ENCODE measurements at places on chromosomes 2 and 18. TPM values are rescaled to one million over a fixed set of nuclear protein-coding genes. Genes with fewer than 3 reads are reported as not detected.

GRCh38 chr2:675982-676646, 1.1 kb downstream of the TMEM18 start:
- DNase-seq = no peak

Gene PNKD
- 103 TPM for polyA plus RNA-seq

DNA sequence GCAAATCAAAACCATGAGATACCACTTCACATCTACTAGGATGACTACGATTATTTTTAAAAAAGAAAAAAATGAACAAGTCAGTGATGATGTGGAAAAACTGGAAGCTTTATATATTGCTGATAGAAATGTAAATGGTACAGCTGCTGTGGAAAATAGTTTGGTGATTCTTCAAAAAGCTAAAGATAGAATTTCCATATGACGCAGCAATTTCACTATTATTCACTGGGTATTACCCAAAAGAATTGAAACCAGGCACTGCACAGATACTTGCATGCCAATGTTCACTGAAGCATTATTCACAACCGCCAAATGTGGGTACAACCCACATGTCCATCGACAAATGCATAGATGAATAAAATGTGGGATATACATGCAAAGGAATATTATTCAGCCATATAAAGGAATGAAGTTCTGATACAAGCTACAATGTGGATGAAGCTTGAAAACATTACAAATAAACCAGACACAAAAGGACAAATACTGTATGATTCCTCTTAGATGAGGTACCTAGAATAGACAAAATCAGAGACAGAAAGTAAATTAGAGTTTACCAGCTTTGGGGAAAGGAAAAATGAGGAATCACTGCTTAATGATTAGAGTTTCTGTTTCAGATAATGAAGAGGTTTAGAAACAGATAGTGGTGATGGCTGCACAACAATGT, 11.1 kb downstream of the RTTN start:
- no peak for DNase-seq

- DNase-seq = no peak
Observed at GRCh38 chr18:7848054-7848412, 280.9 kb downstream of the PTPRM start.

Gene TLX2
- polyA plus RNA-seq = not detected

Gene ALPG
- not detected for polyA plus RNA-seq

- no peak for DNase-seq
Observed at GRCh38 chr2:38598200-38598990, 4.3 kb downstream of the HNRNPLL start.

All from right renal pelvis (tissue), 4 donors.